Progenitor cell of endocrine pancreas (in vitro differentiated cells): ENCODE measurements at places on chromosomes 4 and X.

DNA sequence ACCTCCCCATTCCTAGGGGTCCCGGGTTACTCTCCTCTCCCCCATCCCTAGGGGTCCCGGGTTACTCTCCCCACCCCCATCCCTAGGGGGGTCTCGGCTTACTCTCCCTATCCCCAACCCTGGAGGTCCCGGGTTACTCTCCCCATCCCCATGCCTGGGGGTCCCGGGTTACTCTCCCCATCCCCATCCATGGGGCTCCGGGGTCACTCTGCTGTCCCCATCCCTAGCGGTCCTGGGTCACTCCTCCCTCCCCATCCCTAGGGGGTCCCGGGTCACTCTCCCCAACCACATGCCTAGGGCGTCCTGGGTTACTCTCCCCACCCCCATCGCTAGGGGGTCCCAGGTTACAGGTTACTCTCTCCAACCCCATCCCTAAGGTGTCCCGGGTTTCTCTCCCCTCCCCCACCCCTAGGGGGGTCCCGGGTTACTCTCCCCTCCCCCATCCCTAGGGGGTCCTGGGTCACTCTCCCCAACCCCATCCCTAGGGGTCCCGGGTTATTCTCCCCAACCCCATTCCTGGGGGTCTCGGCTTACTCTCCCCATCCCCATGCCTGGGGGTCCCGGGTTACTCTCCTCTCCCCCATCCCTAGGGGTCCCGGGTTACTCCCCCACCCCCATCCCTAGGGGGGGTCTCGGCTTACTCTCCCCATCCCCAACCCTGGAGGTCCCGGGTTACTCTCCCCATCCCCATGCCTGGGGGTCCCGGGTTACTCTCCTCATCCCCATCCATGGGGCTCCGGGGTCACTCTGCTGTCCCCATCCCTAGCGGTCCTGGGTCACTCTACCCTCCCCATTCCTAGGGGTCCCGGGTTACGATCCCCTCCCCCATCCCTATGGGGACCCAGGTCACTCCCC, 821 bp downstream of the ASMTL start:
- peak overlapping the region; percentile 86 for H3K4me3 ChIP-seq
- peaks cover 15% of the 10 kb centered on the region for H3K27me3 ChIP-seq
- no peak for DNase-seq
- H3K4me1 ChIP-seq, result no peaks in the 10 kb centered on the region

- peaks cover 28% of the 10 kb centered on the region for H3K36me3 ChIP-seq
- H3K27me3 ChIP-seq, result no peaks in the 10 kb centered on the region
- no peak overlapping the region for H3K27ac ChIP-seq
- DNase-seq, result no peak
- H3K4me1 ChIP-seq, result peaks cover 33% of the 10 kb centered on the region
Measured at GRCh38 chr4:24559889-24560288, 24.5 kb downstream of the DHX15 start.

DNA sequence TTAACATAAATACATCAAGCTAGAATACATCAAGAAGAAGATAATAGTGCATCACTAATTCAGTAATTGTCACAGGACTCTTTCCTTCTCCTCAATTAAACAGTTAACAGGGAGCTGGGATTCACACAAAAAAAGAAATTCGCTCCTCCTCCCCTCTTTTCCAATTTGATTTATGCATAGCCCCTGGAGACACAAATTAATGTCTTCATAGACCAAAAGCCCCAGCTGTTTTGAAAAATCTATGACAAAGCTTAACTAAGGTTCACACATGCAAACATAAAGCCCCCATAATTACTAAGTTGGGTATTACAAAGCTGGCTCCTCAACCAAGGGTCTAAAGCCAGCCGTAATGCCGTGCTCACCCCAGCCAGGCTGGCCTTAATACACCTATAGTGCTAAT, 61.2 kb downstream of the ENOX2 start:
- H3K4me1 ChIP-seq, result peaks cover 7% of the 10 kb centered on the region
- no peak overlapping the region for H3K4me3 ChIP-seq

DNA sequence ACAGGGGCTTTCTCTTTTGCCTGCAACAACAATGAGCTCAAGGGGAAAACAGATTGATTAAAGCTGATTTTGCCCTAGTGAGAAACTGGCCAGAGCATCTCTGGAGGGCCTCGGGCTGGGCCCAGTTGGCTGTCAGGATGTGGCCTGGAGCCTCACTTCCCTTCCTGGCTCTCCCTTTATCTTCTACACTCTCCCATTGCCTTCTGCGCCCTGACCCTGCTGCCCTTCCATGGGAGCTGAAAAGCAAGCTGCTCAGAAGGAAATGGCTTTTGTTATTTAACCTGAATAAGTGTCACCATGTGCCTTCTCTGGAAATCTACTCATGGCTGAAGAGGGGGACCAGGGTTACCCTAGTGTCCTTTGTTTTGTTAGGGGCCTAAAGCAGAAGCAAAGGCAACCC, 43.8 kb downstream of the NHSL2 start:
- no peak overlapping the region for H3K27ac ChIP-seq
- DNase-seq, result no peak
- no peak overlapping the region for H3K4me3 ChIP-seq
- peaks cover 15% of the 10 kb centered on the region for H3K4me1 ChIP-seq
- no peaks in the 10 kb centered on the region for H3K27me3 ChIP-seq

- H3K4me1 ChIP-seq, result no peaks in the 10 kb centered on the region
- H3K36me3 ChIP-seq, result no peaks in the 10 kb centered on the region
- no peaks in the 10 kb centered on the region for H3K27me3 ChIP-seq
- H3K27ac ChIP-seq, result no peak overlapping the region
Measured at GRCh38 chrX:150416469-150416868, 53.4 kb downstream of the MAMLD1 start.

DNA sequence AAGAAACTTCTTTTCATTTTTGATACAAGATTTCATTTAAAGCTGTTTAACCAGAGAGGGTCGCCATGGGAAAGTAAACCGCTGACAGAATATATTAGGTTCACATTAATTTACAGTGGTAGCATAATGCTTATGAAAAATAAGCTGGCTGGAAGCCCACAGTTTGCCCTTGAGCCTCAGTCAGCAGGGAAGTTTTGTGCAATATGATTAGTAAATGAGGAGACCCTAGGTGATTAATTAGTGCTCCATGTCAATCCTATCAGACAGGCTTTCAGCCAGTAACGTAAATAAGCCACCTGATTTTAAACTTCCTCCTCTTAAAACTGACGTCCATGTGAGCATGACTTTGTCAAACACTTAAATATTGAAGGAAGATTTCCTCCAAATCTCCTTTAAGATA, 134.2 kb downstream of the TSPAN5 start:
- H3K4me3 ChIP-seq, result no peak overlapping the region
- H3K4me1 ChIP-seq, result peaks cover 6% of the 10 kb centered on the region
- no peak overlapping the region for H3K27ac ChIP-seq
- no peaks in the 10 kb centered on the region for H3K27me3 ChIP-seq
- peaks cover 1% of the 10 kb centered on the region for H3K36me3 ChIP-seq

DNA sequence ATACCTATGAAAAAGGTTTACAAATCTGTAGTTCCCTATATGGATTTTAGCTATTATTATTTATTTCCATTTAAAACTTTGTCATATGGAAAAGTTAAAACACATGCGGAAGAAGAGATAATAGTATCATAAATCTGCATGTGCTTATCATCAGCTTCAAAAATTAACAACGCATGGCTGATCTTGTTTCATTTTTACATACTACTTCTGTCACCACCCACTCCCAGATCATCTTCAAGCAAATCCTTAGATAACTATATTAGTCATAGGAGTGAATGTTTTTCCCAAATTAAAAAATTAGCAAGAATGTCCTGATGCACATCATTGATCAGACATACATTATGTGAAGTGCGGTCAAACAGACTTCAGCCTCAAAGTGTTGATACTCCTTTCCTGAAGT, 24.6 kb upstream of the MOB1B start:
- H3K4me1 ChIP-seq, result no peaks in the 10 kb centered on the region
- H3K4me3 ChIP-seq, result no peak overlapping the region
- H3K27me3 ChIP-seq, result no peaks in the 10 kb centered on the region
- no peak for DNase-seq

- no peaks in the 10 kb centered on the region for H3K4me1 ChIP-seq
- H3K4me3 ChIP-seq, result no peak overlapping the region
Measured at GRCh38 chr4:162241857-162242256, 78.1 kb upstream of the FSTL5 start.
